ENCODE measurements at places on chromosomes 2 and 18.

- DNase-seq = no peak
Measured at GRCh38 chr2:195534971-195535370, 122.1 kb upstream of the SLC39A10 start.

GRCh38 chr2:189517847-189518535 lies 62.6 kb downstream of the SLC40A1 start:
- DNase-seq = no peak

DNA sequence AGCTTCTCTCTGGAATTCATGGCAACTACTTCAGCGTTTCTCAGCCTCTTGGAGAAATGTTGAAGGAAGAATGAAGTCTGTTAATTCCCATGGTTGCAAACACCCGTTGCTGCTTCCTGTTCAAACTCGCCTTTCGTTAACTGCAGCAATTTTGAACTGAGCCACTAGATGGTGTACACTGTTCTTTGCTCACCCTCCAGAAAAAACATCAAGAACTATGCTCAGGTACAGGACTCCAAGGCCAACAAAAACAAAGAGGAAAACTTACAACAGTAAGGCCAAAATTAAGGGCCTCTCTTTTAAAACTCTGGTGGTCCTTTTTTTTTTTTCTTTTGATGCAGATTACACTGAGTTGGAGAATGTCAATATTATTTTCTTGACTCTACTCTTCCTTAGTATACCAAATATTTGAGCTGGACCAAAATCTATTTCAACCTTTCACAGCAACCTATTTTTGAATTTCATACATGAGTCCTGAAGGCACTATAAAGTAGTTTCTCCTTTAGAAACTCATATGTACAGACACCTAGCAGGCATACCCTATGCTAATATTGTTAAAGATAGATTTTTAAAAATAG lies 58.2 kb downstream of the KLHL14 start:
- DNase-seq = no peak

DNA sequence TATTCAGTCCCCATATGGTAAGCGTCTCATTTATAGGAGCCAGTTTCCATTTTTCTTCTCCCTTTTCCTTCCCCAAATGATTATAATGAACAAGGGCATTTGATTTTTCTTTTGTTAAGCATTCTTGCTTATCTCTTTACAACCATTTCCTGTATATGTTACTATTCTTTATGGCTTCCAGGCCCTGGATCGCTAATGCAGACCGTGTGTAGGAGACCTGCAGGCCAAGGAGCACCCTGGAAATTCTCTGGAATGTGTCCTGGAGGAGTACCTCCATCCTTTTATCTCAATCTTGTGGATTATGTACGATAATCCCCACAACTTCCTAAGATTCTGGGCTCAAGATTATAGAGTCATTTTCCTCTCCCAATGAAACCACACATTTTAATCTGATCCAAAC lies 439.6 kb upstream of the MMADHC start:
- DNase-seq = no peak

DNA sequence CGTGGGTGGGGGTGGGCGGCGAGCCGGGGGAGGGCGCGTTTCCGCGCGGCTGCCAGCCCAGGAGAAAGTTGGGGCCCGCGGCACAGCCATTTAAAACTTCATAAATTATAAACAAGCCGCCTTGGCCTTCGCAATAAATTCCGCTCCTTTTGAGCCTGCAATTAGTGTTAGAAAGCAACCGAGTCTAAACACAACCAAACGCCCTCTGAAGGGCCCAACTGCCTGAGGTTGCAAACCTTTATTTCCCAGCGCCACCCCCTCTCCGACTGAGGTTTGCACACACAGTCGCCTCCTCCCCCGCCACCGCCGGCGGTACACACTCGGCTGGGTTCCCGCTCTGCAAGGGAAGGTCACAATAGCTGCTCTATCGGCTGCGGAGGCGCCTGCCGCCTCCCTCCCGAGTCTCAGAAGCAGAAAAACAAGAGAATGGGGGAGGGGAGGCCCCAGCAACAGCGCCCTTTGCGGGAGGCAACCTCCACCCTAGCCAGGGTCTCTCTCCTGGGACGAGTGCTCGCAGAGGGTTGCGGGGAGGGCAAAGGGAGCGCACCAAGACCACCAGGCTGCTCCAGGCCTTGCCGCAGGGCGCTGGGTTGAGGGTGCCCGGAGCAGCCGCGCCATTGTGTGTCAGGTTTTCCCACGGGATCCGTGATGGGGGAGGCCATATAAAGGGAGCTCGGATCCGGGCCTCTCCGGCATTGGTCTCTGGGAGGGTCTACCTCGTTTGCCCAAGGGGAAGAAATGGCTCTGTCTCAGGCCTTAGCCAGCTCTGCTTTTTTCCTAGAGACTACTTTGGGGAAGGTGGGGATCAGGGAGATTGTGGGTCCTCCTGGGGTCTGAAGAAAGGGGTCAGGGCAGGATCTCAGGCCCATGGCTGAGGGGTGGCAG lies 13.4 kb upstream of the HOXD1 start:
- DNase-seq = no peak

DNA sequence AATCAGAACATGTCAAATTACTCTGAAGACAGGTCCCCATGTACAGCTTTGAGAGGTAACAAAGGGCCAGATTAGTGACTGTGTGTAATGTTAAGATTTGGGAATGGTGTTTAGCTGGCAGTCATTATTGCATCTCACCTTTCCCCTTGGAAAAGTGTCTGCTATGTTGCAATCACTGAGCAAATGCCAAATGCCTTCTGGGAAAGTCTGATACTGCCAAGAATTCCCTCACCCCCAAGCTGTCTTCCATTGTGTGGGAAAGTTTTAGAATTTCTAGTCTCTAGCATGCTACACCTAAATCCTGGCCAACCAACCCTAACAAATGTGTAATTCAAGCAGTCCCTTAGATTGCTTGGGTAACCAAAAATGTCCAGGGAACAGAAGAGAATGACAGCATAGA lies 13.6 kb upstream of the PELI1 start:
- DNase-seq = no peak

GRCh38 chr2:25586726-25587144 lies 86.6 kb downstream of the DTNB start:
- DNase-seq = no peak

DNA sequence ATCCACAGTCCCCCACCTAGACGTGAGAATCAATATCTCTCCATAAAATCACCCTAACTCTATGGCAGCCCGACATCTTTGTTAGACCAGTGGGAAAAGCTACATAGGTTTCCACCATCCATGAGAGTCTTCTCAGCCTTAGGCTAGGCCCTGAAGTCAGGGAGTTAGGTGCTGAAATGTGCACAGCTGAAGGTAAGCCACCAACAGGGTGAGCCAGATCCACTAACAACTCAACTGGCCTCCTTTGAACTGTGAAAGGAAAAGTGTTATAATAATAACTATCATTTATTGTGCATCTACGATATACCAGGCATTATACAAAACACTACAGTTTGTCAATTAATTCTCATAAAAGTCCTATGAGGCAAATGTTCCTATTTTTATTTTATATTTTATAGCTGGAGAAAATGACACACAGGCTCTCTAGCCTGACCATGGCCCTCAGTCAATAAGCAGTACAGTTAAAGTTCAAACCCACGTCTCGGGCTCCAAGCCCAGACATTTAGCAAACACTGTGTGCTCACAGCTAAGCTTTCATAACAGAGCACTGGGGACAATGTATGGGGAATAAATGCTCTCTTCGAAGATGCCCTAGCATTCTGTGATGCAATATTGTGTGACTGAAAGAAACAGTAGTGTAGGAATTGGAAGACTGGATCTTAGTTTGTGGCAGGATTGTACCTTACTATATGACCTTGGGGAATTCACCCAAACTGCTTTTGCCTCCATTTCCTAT lies 11.2 kb upstream of the CYP27C1 start:
- no peak for DNase-seq

GRCh38 chr2:20538308-20539132 lies 91.6 kb downstream of the RHOB start:
- DNase-seq = no peak

- DNase-seq = no peak
Measured at GRCh38 chr18:49819823-49820671, 6.7 kb upstream of the ACAA2 start.

DNA sequence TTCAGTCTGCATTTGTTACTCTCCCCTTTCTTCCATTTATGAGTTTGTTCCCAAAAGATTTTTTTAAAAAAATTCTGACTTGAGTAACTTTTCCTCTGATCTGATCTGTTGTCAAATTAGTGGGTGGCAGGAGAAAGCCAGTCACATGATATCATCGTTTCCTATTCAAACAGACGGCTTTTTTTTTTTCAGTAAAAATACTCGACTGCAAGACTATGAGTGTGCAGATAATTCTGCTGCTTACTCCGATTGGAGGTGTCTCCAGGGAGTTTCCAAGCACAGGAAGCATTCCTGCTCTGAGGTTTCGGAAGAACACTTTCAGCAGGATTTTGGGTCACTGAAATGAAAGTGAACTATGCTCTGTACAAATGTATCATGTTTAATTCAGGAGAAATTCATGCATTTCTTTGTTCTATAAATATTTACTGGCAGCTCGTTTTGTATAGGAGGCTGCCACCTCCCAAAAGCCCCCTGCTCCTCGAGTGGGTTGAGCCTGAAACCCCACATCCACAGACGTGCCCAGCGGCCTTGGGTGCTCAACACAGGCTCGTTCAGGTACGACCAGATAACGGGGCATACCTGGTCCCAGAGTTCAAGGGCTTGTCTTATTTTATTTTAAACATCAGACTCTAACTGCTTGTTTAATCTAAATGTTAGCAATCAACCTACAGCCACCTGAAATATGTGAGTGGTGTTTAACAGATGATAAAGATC lies 126.9 kb upstream of the ZNF516 start:
- DNase-seq = no peak

- no peak for DNase-seq
Measured at GRCh38 chr2:1607971-1608688, 136.2 kb downstream of the PXDN start.

GRCh38 chr18:59013744-59014143 lies 125.9 kb upstream of the SEC11C start:
- DNase-seq = no peak

Measured in activated CD8-positive, alpha-beta memory T cell treated with anti-CD3 and anti-CD28 coated beads for 48 hours (primary cell).